Neural progenitor cell (in vitro differentiated cells): ENCODE measurements at places on chromosomes 13 and 19. TPM values are rescaled to one million over a fixed set of nuclear protein-coding genes. Genes with fewer than 3 reads are reported as not detected.

DNA sequence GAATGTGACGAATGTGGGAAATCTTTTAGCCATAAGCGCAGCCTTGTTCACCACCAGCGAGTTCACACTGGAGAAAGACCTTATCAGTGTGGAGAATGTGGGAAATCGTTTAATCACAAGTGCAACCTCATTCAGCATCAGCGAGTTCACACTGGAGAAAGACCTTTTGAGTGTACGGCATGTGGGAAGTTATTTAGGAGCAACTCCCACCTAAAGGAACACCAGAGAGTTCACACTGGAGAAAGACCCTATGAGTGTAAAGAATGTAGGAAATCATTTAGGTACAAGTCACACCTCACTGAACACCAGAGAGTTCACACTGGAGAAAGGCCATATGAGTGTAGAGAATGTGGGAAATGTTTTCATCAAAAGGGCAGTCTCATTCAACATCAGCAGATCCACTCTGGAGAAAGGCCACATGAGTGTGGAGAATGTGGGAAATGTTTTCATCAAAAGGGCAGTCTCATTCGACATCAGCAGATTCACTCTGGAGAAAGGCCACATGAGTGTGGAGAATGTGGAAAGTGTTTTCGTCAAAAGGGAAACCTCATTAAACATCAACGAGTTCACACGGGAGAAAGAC, 7.6 kb downstream of the ZNF776 start:
- peaks cover 34% of the 10 kb centered on the region for H3K36me3 ChIP-seq
- H3K27ac ChIP-seq, result no peak overlapping the region
- H3K27me3 ChIP-seq, result no peaks in the 10 kb centered on the region
- H3K4me3 ChIP-seq, result no peak overlapping the region
- DNase-seq, result no peak

- H3K27ac ChIP-seq, result no peak overlapping the region
- H3K27me3 ChIP-seq, result no peaks in the 10 kb centered on the region
- DNase-seq, result no peak
- peaks cover 5% of the 10 kb centered on the region for H3K36me3 ChIP-seq
- no peak overlapping the region for H3K4me3 ChIP-seq
Observed at GRCh38 chr19:6247007-6247288, 32.8 kb downstream of the MLLT1 start.

DNA sequence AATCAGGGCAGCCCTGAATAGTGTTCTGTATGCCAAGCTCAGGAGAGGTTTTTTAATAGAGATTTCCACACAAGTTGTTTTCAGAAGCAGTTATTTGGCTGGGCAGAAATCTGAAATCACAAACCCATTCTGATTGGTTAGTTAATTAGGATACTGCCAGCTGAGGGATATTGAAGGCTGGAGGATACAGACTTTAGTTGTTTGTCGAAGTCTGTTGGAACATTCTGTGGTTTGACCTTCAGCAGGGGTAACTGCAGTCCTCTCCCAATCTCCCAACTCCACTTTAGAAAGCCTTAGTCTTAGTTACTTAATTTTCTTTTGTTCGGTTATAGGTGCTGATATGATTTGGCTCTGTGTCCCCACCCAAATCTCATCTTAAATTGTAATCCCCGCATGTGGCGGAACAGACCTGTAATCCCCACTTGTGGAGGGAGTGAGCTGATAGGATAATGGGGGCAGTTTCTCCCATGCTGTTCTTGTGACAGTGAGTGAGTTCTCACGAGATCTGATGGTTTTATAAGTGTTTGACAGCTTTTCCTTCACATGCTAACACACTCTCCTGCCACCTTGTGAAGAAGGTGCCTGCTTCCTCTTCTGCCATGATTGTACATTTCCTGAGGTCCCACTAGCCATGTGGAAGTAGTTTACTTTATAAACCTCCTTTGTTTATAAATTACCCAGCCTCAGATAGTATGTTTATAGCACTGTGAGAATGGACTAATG, 169.2 kb downstream of the GPC5 start:
- no peaks in the 10 kb centered on the region for H3K4me1 ChIP-seq
- no peak overlapping the region for H3K4me3 ChIP-seq
- DNase-seq, result no peak

ZNF491 gene
- total RNA-seq, result 5.5 and 6.0 TPM in 2 replicates

DNA sequence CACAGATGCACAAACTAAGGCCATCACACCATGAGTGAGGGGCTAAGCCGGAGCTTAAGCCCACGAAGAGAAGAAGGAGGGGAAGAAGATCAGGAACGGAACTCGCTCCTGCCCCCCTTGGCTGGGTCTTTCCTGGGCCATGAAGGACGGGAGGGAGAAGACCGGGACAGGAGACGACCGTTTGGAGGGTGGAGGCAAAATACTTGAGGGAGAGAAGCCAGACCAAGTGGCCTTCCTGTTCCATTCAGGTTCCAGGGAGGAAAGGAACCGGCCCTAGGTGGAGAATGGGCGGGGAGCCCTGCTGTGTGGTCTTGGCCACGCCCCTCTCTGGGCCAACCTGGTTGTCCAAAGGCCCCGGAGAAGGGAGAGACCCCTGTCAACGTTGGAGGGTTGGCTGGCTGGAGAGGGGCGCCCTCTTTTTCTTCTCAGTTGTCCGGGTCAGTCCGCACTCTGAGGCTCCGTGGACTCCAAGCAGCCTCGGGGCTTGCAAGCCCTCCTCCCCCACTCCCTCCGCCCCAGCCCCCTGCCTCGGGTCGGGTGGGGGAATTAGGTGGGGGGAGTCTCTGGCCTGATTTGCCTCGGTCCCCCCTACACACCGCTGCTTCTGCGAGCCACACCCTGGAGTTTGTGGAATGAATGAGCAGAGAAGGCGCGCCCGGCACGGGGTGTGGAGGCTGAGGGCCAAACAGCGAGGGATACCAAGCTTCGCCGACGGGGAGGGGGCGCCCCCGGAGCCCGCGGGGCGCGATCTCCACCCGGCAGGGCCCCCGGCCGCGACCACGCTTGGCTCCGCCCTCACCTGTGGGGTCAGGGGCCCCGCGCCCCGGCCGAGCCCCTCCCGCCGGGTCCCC, 757 bp downstream of the FBN3 start:
- peaks cover 13% of the 10 kb centered on the region for H3K4me1 ChIP-seq
- peak overlapping the region; percentile 80 for H3K27ac ChIP-seq
- peak overlapping the region; percentile 90 for H3K4me3 ChIP-seq
- no peaks in the 10 kb centered on the region for H3K36me3 ChIP-seq
- no peaks in the 10 kb centered on the region for H3K27me3 ChIP-seq
- DNase-seq, result peak; percentile 85

CGB1 gene
- not detected in 2 replicates for total RNA-seq

GRCh38 chr19:8336072-8336569, 6.9 kb downstream of the KANK3 start:
- no peaks in the 10 kb centered on the region for H3K36me3 ChIP-seq
- peaks cover 9% of the 10 kb centered on the region for H3K4me1 ChIP-seq
- H3K27me3 ChIP-seq, result peaks cover 92% of the 10 kb centered on the region
- DNase-seq, result peak; percentile 29

B3GNT3 gene
- not detected in 2 replicates for total RNA-seq

DNA sequence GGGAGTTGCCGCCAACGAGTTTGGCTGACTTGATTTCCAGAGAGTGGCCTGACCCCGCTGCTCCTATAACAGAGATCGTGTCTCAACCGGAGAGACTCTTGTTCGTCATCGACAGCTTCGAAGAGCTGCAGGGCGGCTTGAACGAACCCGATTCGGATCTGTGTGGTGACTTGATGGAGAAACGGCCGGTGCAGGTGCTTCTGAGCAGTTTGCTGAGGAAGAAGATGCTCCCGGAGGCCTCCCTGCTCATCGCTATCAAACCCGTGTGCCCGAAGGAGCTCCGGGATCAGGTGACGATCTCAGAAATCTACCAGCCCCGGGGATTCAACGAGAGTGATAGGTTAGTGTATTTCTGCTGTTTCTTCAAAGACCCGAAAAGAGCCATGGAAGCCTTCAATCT, 21.6 kb downstream of the NLRP4 start:
- no peak overlapping the region for H3K27ac ChIP-seq
- H3K4me1 ChIP-seq, result no peaks in the 10 kb centered on the region
- H3K36me3 ChIP-seq, result no peaks in the 10 kb centered on the region
- no peaks in the 10 kb centered on the region for H3K27me3 ChIP-seq
- no peak overlapping the region for H3K4me3 ChIP-seq

DNA sequence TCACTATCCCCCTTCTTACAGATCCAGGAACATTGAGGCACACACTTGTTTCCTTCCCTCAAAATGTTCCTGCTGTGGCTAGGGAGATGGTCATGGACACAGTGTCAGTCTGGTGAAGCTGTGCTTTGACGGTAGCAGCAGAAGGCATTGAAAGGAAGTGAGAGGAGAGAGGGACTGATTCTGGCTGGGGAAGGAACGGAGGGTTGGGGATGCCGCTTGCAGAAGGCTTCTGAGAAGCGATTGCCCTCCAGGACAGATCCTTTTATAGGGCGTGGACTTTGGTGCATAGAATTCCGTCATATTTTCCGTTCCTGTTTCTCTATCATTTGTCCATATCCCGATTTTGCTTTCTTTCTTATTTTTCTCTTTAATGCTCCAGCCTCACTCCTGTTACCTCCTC, 14.1 kb upstream of the MYH14 start:
- H3K4me3 ChIP-seq, result no peak overlapping the region
- DNase-seq, result no peak
- no peaks in the 10 kb centered on the region for H3K27me3 ChIP-seq
- H3K27ac ChIP-seq, result no peak overlapping the region

SKA3 gene
- 39.8 and 74.7 TPM in 2 replicates for total RNA-seq

DNA sequence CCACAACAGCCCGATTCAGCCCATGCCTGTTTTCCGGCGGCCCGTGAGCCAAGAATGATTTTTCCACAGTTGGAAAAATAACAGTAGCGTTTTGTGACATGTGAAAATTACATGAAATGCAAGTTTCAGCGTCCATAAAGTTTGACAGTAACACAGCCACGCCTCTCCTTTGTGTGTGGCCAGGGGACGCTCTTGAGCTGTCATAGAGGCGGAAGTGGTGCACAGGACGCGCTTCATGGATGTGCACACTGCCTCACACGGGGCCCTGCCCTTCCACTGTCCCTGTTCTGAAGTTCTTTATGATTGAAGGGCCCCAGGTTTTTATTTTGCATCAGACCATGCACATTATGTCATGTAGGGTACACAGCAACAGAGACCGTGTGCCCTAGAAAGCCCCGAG, 12.4 kb upstream of the ELAVL1 start:
- no peaks in the 10 kb centered on the region for H3K4me1 ChIP-seq
- no peak overlapping the region for H3K4me3 ChIP-seq
- no peak overlapping the region for H3K27ac ChIP-seq
- DNase-seq, result peak; percentile 52

GRCh38 chr19:13881251-13881691, 4.3 kb downstream of the NANOS3 start:
- H3K27me3 ChIP-seq, result peaks cover 34% of the 10 kb centered on the region
- peak; percentile 69 for DNase-seq
- H3K27ac ChIP-seq, result no peak overlapping the region
- H3K4me1 ChIP-seq, result peaks cover 24% of the 10 kb centered on the region

DNA sequence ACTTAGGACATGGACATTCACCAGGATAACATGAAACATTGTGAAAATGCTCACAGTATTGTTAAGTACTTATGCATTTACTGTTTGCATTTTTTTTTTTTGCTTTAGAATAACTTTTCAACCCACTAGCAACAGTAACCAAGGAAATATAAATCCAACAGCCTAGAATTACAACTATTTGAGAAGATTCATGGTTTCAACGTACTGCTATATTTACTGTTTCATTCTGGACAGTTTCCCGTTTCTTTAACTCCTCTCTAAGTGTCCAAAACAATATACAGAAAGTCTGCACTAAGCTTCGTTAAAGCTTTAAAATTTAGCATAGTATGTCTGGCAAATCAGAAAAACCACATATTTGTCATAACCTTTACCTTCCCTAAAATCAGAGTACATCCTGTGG, 2.7 kb downstream of the SMAD9 start:
- peaks cover 58% of the 10 kb centered on the region for H3K27me3 ChIP-seq
- H3K4me3 ChIP-seq, result no peak overlapping the region
- H3K27ac ChIP-seq, result no peak overlapping the region
- DNase-seq, result no peak

NLRP7 gene
- total RNA-seq, result 0.09 TPM in 1 of 2 replicates, not detected in the other

CEACAM7 gene
- not detected in 2 replicates for total RNA-seq

GRCh38 chr13:113654175-113654560, 3.8 kb downstream of the ATP4B start:
- no peaks in the 10 kb centered on the region for H3K36me3 ChIP-seq
- no peak overlapping the region for H3K27ac ChIP-seq
- H3K4me1 ChIP-seq, result no peaks in the 10 kb centered on the region
- H3K4me3 ChIP-seq, result no peak overlapping the region
- DNase-seq, result no peak

DNA sequence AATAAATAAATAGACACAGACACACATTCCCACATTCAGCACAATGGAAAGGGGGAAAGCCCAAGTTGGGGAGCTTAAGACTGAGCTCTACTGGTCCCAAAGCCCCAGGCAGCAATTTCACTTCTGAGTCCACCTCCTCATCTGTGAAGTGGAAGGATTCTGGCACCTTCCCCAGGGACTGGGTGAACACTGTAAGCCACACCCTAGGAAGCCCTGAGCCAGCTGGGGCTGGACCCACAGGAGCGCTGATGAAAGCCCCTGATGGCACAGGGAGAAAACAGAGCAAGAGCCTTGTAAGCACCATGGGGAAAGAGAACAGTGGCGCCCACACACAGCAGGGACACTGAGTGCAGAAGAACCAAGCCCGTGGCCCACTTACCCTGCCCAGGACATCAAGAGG, 37.8 kb downstream of the EPS15L1 start:
- DNase-seq, result no peak
- H3K4me3 ChIP-seq, result no peak overlapping the region
- H3K36me3 ChIP-seq, result no peaks in the 10 kb centered on the region

CPT1C gene
- total RNA-seq, result 51.7 and 105 TPM in 2 replicates

- H3K36me3 ChIP-seq, result no peaks in the 10 kb centered on the region
- peaks cover 4% of the 10 kb centered on the region for H3K4me1 ChIP-seq
- no peaks in the 10 kb centered on the region for H3K27me3 ChIP-seq
- no peak overlapping the region for H3K4me3 ChIP-seq
- H3K27ac ChIP-seq, result no peak overlapping the region
- DNase-seq, result no peak
Observed at GRCh38 chr13:79998381-79998880, 342.5 kb downstream of the SPRY2 start.

TGFB1 gene
- total RNA-seq, result 0.65 and 1.3 TPM in 2 replicates

- no peak overlapping the region for H3K4me3 ChIP-seq
- H3K27me3 ChIP-seq, result no peaks in the 10 kb centered on the region
- no peaks in the 10 kb centered on the region for H3K4me1 ChIP-seq
Observed at GRCh38 chr13:46035066-46035465, 17.5 kb downstream of the ZC3H13 start.

- H3K36me3 ChIP-seq, result no peaks in the 10 kb centered on the region
- no peak for DNase-seq
- peaks cover 8% of the 10 kb centered on the region for H3K4me1 ChIP-seq
Observed at GRCh38 chr13:108984251-108984920, 355.0 kb downstream of the MYO16 start.
